ENCODE measurements at places on chromosomes 11 and 22.

- DNase-seq, result peak; percentile 18
These were observed 15.4 kb downstream of the FAM181B start for GRCh38 chr11:82718307-82718706.

- DNase-seq, result no peak
These were observed 567.0 kb upstream of the CADM1 start for GRCh38 chr11:116071241-116071640.

DNA sequence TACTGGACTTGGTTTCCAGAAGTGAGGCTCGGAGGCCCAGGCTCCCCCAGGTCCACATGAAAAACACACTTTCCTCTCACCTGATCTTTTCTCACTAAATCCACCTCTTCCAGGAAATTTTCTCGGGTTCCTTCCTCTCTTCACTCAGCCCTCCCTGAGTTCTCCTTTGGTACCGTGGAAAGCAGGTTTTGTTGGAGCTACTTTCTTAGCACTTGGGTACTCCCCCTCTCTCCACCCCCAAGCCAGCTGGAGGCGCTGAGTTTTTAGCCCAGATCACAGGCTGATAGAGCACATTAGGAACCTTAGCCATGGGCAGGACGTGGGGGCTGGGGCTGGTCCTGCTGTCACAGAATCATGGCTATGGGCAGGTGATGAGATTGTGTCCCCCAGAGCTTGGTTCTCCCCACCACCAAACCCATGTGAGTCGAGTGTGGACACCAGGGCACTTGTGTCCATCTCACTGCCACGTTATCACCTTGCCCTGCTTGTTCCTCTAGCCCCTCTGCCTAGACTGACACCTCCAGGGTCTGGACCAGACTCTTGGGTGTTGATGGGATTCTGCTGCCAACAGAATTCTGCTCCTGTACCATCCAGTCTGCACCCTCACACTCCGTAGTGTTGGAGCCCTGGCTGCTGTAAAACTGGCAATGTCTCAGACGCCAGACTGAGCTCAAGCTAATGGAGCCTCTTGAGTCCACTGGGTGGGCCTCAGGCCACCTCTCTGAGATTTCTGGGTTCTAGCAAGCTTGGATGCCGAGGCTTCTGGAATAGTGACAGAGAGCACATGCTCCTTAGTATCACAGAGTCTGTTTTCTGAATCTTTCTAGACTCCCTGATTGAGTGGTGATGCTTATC is 74.9 kb upstream of the NARS2 start:
- no peak for DNase-seq

- DNase-seq, result peak; percentile 78
These were observed 223.8 kb downstream of the BLID start for GRCh38 chr11:121892131-121892681.

GRCh38 chr11:35887737-35888136 is 56.1 kb upstream of the LDLRAD3 start:
- DNase-seq, result no peak

- no peak for DNase-seq
These were observed 13.0 kb downstream of the ACO2 start for GRCh38 chr22:41481925-41482318.

DNA sequence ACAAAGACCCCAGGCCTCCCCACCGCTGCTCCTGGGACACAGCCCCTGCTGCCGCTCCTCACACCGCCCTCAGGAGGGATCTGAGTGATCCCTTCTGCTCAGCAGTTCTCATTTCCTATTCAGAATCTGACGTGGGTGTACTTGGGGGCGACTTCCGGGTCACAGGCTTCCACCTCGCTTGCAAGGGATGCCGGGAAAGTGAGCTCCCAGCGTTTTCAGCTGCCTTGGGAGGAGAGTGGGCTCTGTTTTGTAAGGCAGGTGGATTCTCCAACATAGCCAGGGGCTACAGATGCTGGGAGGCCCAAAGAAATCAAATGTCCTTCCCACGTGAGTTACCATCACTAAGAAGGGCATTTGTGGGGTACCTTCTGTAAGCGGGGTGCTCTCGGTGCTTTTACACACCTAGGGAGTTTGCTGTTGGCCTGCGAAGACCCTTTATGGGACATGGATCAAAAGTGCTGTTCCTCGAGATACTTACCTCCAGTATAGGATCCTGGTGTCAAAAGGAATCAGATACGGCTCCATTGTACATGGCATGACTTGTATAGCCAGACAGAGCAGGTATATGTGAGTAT is 9.7 kb upstream of the LRRC10B start:
- DNase-seq, result no peak

GRCh38 chr22:49789289-49790141 is 38.2 kb downstream of the BRD1 start:
- no peak for DNase-seq

DNA sequence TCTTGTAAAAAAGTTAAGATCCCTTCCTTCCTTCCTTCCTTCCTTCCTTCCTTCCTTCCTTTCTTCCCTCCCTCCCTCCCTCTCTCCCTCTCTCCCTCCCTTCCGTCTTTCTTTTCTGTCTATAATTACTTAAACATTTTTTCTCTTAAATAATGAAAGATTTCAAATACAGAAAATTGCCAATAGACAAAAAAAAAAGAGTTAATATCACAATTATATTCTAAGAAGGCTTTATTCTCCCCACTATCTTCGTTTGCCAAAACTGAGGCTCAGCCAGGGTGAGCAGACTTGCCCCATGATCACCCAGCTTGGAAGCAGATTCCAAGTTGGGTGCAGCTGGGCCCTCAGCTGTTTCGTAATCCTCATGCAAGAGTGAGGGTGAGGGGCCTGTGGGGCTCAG is 327 bp upstream of the CACNA1I start:
- DNase-seq, result no peak

DNA sequence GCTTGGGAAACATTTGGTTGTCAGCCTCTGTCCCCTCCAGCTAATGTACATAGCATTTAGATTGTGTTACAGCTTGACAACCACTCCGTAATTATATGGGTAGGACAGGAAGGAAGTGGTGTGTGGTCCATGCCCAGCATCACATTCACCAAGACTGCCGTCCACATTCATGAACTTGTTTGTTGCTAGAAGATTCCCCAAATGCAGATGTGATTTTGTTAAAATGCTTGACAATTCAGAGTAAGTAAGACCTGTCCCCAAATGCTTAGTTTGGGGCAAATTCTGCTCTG is 1482.7 kb downstream of the TBC1D22A start:
- DNase-seq, result no peak

- no peak for DNase-seq
These were observed 119.1 kb downstream of the WT1 start for GRCh38 chr11:32316232-32316631.

All from NCI-H226 (cell line).